Aorta (tissue), 5 donors: ENCODE measurements at places on chromosomes 6 and 20. TPM values are rescaled to one million over a fixed set of nuclear protein-coding genes. Genes with fewer than 3 reads are reported as not detected.

The SOX18 gene
- polyA plus RNA-seq = 2.6 TPM

The ZNF311 gene
- polyA plus RNA-seq = 0.75 TPM

The RAET1G gene
- polyA plus RNA-seq = 0.64 TPM

The RNF144B gene
- 6.2 TPM for polyA plus RNA-seq

The MOXD1 gene
- 0.25 TPM for polyA plus RNA-seq

The TRDN gene
- polyA plus RNA-seq = 0.03 TPM

The FERMT1 gene
- polyA plus RNA-seq = 0.03 TPM

The SSTR4 gene
- not detected for polyA plus RNA-seq

The SDC4 gene
- polyA plus RNA-seq = 19.2 TPM

The SLC29A1 gene
- 120 TPM for polyA plus RNA-seq

The NINL gene
- polyA plus RNA-seq = 6.0 TPM

The CST7 gene
- 3.9 TPM for polyA plus RNA-seq

GRCh38 chr20:50309280-50309763 is 118.7 kb downstream of the CEBPB start:
- H3K27ac ChIP-seq = no peak overlapping the region
- H3K36me3 ChIP-seq = no peaks in the 10 kb centered on the region
- no peaks in the 10 kb centered on the region for H3K4me1 ChIP-seq
- H3K4me3 ChIP-seq = no peak overlapping the region
- no peak for DNase-seq

DNA sequence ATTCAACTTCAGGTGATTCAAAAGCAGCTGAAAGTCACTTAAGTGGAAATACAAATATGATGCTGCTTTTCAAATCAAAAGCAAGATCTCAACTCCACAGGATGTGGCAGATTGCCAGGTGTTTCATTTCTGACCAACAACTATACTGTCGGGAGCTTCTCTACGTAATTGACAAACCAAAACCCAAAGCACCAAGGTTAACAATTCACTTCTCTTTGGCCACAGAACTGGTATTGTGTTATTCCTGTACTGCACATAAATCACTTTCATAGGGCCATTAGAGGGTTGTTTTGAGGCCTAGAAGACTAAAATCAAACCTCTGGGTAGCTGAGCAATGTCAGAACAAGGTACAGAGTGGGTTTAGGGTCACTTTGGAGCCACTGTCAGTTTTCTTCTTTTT is 169.7 kb downstream of the HAO1 start:
- H3K36me3 ChIP-seq = no peaks in the 10 kb centered on the region
- H3K4me1 ChIP-seq = no peaks in the 10 kb centered on the region

- no peak overlapping the region for H3K27ac ChIP-seq
- no peaks in the 10 kb centered on the region for H3K4me1 ChIP-seq
- no peak for DNase-seq
Observed at GRCh38 chr6:3009930-3010329, 10.2 kb downstream of the NQO2 start.

DNA sequence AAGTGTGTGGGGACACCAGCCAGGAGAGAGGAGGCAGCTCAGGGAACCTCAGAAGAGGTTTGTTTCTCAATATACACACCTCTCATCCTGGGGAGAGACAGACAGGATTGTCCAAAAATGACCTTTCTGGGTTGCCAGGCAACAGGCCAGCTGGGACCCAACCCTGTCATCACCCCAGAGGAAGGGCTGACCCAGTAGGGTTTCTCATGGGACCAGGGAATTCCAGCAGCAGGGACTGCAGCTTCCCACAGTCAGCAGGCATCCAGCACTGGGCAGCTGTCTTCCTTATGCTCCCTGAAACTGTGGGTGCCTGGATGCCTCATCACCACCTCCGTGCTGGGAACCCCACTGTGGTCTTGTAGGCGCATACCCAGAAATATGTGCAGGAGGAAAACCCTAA is 1.3 kb downstream of the C20orf202 start:
- H3K36me3 ChIP-seq = no peaks in the 10 kb centered on the region
- no peak overlapping the region for H3K27ac ChIP-seq
- H3K4me1 ChIP-seq = no peaks in the 10 kb centered on the region
- H3K27me3 ChIP-seq = no peaks in the 10 kb centered on the region

DNA sequence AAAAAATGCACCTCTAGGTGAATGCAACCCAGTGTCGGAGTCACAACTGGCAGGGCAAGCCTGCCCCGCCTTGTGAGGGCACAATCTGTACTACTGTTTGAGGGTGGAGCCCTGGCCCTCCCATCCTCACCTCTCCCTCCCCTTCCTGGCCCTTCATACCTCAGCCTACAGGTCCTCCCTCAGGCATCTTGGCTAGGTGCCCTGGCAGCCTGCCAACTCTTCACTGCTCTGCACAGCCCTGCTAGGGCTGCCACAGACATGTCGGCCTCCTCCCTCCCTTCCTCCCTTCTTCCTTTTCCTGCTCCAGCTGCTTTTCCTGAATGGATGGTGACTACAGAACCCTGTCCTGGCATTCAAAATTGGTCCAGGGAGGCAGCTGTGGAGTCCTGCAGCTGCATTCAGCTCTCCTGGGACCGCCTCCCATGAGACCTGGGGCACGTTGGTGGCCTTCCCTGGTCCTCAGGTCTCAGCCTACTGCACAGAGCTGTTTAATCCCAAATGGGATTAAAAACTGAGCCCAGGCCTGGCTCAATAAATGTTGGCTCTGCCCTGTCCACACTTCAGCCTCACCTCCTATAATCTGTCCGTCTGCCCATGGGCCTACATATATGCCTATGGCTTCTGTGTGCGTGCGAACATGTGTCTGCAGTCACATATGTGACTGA is 52.7 kb downstream of the CDH22 start:
- DNase-seq = peak; percentile 58
- H3K4me1 ChIP-seq = no peaks in the 10 kb centered on the region
- H3K27me3 ChIP-seq = no peaks in the 10 kb centered on the region
- H3K36me3 ChIP-seq = no peaks in the 10 kb centered on the region
- no peak overlapping the region for H3K27ac ChIP-seq

DNA sequence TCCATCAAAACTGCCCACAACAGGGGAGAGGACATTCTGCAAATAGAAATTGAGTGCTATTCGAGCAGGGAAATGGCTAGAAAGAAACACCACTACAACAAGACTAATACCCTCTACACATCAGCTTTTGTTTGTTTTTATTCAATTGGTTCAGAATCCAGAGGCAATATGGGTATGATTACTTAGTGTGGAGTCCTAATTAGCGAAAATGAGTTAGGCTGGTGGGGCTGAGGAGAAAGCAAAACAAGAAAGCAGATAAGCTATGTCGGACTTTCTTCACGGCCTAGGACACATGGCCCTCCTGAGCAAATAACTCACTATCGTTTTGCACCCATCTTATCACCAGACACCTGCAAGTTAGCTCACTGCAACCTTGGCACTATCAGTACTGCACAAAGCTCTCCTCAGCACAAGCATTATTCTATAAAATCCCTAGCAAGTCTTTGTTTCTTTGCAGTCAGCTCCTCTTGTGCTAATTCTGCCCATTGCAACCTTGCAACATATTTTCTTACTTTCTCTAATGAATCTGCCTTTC is 31.3 kb upstream of the SH3BGRL2 start:
- H3K27ac ChIP-seq = no peak overlapping the region
- H3K36me3 ChIP-seq = no peaks in the 10 kb centered on the region
- no peak overlapping the region for H3K4me3 ChIP-seq
- DNase-seq = no peak
- no peaks in the 10 kb centered on the region for H3K27me3 ChIP-seq

DNA sequence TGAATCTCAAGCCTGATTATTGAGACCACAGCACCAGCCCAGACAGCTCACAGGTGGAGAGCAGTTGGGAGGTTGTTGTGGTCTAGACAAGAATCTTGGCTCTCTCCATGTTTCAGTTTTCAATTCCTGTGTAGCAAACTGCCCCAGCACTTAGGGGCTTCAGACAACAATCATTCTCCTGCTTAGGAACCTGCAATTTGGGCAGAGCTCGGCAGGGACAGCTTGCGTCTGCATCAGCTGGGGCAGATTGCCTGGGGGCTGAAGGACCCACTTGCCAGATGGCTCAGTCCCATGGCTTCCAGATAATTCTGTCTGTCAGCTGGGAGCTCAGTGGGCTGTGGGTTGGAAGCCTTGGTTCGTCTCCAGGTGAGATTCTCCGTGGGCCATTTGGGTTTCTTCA is 6.9 kb downstream of the TGM6 start:
- H3K4me1 ChIP-seq = no peaks in the 10 kb centered on the region
- H3K4me3 ChIP-seq = no peak overlapping the region
- no peaks in the 10 kb centered on the region for H3K27me3 ChIP-seq
- no peak for DNase-seq
- no peak overlapping the region for H3K27ac ChIP-seq

- H3K4me1 ChIP-seq = no peaks in the 10 kb centered on the region
- H3K4me3 ChIP-seq = no peak overlapping the region
- no peaks in the 10 kb centered on the region for H3K36me3 ChIP-seq
- H3K27me3 ChIP-seq = no peaks in the 10 kb centered on the region
- DNase-seq = no peak
Observed at GRCh38 chr6:56959094-56959493, 4.2 kb downstream of the BEND6 start.

- H3K4me1 ChIP-seq = no peaks in the 10 kb centered on the region
- no peaks in the 10 kb centered on the region for H3K27me3 ChIP-seq
Observed at GRCh38 chr6:147159536-147160374, 44.5 kb upstream of the STXBP5 start.

DNA sequence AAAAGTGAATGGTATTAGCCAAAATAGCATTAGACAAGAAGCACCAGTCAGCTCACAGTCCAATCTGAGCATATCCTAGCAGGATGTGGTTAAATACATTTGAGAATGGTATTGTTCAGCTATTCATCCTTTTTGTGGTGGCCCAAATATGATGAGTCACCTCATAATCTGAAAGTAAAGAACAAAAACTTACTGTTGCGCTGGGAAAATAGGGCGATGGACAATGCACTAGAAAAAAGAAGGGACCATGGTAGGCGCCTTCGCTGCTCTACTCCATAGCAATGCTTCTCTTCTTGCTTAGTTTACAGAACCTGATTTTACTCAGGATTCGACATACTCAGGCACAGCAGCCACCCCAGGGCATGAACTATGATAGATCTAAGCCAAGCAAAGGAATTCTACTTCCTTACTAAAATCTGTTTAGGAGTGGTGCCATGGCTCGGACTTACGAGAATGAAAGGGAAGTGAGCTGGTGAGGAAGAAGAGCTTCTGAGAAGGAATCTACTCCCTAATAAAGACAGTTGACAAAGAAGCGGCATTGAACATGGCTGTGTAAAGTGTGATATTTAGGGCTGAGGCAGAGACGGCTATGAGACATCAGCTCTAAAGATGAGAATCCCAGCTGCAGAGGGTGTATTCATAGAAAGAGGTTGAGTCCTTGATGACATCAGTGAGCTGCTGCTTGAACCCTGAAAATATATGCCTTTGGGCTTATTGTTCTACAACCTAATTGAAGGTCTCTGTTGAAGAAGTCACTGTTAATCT is 16.6 kb upstream of the FBXO9 start:
- no peaks in the 10 kb centered on the region for H3K27me3 ChIP-seq
- no peak overlapping the region for H3K4me3 ChIP-seq
- DNase-seq = no peak
- H3K36me3 ChIP-seq = peaks cover 1% of the 10 kb centered on the region
- no peak overlapping the region for H3K27ac ChIP-seq
